ENCODE measurements at places on chromosomes 3 and 15.

- DNase-seq = no peak
Measured at GRCh38 chr3:12963922-12964701, 109.1 kb downstream of the IQSEC1 start.

DNA sequence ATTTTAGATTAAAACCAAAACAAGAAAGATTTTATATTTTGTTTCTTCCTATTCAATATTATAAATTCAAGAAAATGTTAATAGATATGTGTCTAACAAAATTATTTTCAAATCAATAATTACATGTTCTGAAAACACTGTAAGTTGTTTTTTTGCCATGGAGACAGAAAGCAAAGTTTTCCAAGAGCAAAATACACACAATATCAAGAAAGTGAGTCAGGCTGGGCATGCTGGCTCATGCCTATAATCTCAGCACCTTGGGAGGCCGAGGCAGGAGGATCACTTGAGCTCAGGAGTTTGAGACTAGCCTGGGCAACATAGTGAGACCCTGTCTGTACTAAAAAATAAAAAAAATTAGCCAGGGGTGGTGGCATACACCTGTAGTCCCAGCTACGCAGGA, 71.7 kb downstream of the TTC23 start:
- no peak for DNase-seq

DNA sequence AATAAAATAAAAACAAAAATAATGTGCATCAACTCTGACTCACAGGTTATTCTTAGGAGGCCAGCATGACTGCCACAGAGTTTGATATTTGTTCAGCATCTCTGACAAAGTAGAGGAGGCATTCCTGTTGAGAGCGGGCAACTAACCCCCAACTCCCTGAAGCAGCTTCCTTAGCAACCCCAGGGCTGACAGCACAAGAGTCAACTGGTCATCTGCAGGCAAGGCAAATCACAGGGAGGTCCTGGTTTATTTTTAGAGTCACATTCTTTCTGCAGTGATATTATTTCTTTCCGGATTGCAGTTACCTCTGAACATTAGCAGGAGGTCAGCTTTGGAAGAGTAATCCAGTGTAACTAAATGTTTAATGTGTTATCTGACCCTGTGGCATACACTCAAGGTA, 273.0 kb downstream of the PLCL2 start:
- DNase-seq = peak; percentile 26

DNA sequence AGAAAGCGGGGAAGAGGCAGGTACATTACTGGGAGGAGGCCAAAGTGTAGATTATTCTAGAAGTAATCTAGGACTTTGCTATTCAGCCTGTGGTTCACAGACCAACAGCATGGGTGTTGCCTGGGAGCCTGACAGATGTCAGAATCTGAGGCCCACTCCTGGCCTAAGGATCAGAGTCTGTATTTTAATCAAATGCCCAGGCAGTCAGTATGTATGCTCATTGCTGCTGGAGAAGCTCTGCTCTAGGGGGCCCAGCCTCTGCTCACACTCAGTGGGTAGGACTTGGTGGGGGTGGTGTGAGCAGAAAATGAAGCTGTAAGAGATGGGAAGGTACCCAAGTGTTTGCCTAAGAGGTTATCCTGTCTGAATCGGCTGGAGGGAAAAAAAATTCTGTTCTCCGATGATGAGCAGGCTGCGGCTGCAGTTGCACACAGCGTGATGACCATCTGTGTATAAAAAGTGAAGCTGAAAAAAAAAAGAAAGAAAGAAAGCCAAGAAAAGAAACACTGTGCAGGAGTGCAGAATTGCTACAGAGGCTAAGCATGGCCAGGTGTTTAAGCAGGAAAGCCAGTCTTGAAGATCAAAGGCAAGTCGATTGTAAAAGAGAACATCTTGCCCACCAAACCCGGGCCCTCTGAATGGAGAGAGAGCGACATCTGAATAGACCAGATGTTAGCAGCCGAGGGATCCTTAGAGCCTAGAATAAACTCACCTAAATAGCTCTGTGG, 65.2 kb downstream of the EIF4E3 start:
- no peak for DNase-seq

DNA sequence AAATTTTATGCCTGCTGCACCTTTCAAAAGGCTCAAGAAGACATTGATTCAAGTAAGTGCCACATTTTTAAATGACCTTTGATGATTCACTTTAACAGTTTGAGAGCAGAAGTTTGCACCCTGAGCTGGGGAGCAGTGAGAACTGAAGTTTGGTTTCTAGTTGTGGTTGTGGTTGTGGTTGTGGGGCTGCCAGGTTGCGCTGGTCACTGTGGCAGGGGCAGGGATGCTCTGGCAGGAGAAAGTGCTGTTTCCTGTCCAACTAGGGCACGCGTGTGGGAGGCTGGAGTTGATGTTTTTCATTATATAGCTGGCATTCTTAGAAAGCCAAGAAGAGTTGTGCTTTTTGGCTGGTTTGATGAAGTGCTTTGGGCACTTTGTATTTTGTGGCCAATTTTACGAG, 339.7 kb upstream of the NR2F2 start:
- no peak for DNase-seq

- no peak for DNase-seq
Measured at GRCh38 chr3:172332256-172333041, 115.8 kb downstream of the GHSR start.

GRCh38 chr15:53454843-53455721, 304.4 kb downstream of the WDR72 start:
- no peak for DNase-seq

DNA sequence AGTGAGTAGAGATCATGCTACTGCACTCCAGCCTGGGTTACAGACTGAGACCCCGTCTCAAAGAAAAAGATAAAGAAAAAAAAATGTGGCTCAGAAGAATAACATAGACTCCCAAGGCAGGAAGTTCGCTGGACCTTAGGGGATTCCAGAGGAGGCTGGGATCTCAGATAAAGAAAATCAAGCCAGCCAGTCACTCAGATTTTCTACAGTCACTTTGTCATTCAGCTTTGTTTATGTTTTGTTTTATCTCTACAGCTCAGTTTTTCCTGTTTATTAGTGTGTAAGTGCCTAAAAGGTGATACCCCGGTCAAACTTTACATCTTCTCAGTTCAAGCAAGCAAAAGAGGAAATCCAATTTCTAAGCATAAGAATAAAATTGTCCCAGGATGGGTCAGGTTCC, 6.3 kb downstream of the TMEM202 start:
- no peak for DNase-seq

DNA sequence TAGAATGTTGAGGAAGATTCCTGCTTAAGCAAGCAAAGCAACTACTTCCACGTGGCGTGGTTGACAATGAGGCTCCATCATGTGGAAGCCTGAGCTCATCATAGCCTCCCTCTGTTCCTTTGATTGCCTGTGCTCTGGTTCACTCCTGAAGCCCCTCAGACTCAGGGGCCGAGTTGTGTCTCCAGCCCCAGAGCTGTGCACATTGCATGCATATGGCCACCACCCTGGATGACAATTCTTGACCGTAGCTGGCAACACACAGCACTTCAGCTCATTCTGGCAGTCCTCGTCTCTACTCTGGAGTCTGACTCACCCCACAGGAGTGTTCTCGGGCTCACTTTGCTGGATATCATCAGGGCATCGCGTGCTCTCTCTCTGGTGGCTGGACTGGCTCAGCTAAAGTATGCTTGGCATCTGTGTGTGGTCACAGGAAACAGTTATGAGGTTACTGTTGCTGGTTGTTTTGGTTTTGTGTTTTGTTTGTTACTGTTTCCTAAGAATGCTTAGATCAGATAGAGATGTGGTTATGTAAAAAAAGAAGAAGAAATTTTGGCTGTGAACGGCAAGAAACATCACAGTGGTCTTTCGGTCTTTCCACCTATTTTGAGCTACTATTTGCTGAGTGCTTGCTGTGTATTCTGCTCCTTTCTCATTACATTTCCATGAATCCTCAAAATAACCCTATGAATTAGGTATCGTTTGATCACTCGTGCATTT, 41.6 kb upstream of the MRPS22 start:
- peak; percentile 98 for DNase-seq

GRCh38 chr3:41424543-41425300, 225.4 kb downstream of the CTNNB1 start:
- no peak for DNase-seq

DNA sequence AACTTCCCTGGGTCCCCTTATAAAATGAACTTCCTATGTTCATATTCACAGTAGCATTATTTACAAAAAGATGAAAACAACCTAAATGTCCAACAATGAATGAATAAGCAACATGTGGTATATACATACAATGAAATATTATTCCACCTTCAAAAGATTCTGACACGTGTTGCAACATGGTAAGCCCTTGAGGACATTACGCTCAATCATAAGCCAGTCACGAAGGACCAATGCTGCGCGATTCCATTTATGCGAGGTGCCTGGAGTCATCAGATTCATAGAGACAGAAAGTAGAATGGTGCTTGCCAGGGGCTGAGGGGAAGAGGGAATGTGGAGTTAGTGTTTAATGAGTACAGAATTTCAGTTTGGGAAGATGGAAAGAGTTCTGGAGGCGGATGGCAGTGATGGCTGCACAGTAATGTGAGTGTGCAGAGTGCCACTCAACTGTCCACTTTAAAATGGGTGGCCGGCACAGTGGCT, 88.8 kb upstream of the ALDH1A3 start:
- no peak for DNase-seq

DNA sequence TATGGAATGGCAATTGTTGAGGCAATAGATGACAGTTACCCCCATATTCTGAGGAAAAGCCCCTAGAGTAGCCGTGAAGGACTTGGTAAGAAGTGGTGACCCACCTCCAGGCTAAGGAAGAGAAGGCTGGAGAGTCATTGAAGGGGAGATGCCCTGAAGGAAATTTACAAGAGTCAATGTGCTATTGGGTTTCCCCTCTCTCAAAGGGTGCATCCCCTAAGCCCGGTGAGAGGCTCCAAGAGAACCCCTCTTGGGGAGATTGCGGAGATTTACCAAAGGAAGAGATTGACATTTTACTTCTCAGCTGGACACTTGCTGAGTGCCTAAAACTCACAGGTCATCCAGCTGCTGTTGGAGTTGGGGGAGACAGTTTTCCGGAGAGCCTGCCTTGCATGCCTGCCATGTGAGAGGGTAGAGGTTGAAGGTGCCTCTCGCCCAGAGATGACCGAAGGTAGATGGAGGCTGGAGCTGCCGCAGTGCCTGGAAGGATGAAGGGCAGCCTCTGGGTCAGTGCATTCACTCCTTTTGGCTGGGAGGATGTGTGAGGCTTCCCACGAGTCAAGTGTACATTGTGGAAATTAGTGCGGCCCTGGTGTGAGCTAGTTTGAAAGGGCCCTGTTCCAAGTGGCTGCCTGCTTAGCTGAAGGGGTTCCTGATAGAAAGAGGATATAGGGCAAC, 30.7 kb downstream of the MESD start:
- DNase-seq = no peak

DNA sequence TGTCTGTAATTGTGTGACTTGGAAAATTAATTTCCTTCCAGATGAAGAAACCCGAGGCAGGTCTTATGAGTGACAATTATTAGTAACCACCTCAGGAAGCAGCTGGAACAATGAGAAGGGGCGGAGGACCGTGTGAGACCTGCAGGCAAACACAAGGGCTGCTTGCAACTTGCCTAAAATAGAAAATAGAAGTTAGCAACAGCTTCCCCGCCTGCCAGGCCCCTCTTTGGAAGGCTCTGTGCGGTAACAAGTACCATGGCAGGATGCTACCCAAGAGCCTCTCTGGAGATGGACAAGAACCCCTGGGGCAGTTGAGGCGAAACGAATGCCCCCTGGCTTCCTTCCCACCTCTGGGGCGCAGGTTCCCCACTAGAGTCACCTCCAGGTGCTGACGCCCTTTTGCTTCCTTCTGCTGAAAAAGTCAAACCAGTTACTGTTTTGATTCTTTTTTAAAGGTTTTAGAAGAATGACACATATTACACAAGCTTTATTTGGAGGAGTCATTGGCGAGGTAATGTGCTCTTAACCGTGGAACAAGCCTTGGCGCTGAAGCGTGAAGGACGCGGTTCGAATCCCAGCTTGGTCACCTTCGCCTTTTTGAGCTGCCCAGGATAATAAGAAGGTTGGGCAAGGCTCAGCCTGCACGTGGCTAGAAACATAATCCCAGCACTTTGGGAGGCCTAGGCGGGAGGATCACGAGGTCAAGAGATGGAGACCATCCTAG, 47.0 kb upstream of the SYNM start:
- no peak for DNase-seq

DNA sequence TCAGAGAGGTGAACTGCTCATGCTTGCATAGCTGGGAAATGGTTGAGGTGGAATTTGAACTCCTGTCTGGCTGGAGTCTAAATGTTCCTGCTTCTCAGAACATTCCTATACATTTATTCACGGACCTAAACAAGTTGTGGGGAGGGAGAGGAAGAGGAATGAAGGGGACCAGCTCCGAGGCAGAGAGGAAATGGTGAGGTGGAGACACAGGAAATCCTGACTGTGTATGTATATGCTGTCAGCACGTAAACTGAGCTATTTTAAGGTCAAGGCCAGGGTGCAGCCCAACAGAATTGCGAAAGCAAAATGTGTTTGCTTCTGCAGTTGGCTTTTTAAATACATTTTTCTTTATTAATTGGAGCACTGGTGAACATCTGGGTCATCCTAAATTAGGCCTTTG, 74.1 kb upstream of the POMGNT2 start:
- DNase-seq = peak; percentile 73

GRCh38 chr3:141955175-141955574, 78.7 kb downstream of the ATP1B3 start:
- no peak for DNase-seq

DNA sequence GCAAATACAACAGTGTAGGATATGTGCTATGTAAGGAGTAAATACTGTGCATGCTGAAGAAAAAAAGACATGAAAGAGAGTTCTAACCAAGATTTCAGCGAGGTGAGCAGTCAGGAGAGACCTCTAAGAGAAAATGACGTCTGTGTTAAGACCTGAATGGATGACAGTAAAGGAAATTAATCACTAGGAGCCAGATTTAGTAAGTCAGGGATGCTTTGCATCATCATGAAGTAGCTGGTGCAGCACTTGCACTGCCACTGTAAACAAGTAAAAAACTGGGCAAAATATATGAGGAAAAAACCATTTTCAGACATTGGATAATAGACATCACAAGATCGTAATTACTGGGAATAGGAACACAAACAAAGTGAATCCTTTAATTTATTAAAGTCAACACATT, 32.6 kb downstream of the RTP4 start:
- no peak for DNase-seq

DNA sequence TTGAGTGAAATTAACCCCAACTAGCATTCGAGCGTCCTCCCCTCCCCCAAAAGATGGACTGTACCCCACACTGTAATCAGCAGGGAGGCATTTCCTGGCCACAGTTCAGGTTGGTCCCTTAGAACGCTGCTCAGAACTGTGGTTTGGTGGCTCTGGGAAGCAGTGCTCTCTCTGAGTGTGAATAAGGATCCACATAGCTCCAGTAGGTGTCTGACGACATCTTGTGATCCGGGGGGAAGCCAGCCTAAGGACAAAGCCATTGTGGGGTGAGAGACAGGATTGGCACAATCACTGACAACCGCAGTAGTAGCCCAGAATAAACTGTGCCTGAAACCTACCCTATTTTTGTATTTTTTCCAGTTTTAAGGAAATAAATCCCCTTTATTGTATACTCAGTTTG, 125.3 kb downstream of the IGF1R start:
- no peak for DNase-seq

Data from non-pigmented ciliary epithelial cell (primary cell).